ENCODE measurements at places on chromosomes 12 and 14.
A peak's percentile ranks its signal among the peaks of the same experiment; 100 is the strongest.

GRCh38 chr12:124454735-124455134 is 112.7 kb downstream of the NCOR2 start:
- no peak for DNase-seq

DNA sequence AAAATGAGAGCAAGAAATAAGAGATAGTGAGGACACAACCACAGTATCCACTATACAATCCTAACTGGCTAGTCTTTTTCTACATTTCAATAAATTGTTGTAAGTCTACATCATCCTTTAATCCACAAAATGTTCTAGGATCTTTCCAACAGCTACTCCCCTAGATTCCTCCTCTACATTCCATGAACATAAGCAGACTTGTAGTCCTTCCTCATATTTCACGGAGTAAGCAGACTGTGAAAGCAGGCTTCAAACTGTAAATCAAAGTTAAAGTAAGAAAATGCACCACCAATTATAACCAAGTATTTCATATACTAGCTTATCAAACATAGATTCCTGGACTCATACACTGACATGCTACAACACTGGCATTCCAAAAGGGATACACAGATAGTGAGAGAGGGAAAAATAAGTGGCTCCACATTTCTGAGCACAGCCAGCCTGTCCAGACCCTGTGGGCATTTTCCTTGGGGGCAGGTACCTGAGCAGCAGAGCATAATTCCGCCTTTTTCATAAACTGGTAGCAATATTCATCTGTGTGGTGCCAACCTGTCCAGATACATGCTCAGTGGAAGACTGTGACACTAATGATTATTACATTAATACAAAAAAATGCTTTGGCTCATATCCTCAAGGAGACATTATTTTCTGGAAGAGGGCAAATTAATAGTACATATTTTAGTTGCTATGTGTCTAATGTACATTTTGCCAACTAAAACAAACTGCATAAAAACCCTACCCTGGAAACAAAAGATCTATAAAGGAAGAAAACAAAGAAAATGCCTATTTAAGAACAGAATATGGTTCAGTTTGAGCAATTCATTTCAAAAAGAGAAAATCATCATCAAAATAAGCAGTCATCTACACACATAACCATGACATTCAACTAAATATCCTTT is 113.3 kb upstream of the FSCB start:
- DNase-seq, result no peak

DNA sequence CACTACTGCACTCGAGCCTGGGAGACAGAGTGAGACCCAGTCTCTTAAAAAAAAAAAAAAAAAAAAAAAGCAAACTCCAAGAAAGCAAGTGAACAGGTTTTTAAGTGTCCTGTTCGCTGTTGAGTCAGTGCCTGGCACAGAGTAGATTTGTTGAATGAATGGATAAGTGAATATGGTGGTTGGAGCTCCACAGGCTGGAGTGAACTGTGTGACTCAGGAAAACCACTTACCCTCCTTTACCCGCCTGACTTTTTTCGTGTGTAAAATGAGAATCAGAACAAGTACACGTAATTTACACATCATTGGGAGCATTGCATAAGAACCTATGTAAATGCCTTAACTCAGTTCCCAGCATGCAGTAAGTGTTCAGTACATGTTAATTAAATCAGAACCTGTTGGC is 24.0 kb upstream of the ESRRB start:
- DNase-seq, result no peak

DNA sequence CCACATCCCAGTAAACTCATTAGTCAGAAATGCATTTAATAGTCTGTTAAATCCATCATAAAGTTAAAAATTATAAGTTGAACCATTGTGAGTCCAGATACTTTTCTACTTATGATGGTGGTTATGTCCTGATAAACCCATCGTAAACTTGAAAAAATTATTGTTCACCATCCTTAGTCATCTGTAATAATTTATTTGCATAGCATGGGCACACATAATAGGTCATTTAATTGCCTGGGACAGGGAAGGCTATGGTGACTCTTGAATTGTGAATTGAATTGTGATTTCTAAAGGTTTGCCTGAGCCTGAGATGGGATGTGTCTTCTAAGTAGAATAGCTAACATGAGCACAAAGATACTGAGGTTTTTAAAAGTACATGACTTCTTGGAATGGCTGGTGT is 21.5 kb downstream of the ZDHHC17 start:
- no peak for DNase-seq

- no peak for DNase-seq
Measured at GRCh38 chr12:26374934-26375680, 179.7 kb downstream of the SSPN start.

DNA sequence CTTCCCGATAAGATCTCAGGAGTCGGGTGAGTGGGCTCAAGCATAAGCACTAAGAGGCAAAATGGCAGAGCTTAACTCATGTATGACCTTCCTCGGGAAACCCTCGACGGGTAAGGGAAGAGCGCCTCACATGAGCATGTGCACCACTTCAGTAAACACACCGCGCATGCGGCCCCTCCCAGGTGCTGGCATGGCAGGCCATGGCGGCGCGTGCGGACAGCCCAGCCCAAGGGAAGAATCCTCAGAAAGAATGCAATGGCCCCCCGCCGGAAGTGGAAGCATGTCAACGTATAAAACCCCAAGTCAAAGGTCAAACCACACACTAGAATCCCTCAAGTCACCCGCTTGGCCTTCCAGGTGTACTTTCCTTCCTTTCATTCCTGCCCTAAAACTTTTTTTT is 6.6 kb upstream of the TNFAIP2 start:
- DNase-seq, result no peak

GRCh38 chr12:106584104-106585064 is 1.6 kb downstream of the RFX4 start:
- DNase-seq, result no peak

GRCh38 chr12:6375269-6376078 is at the start of gene SCNN1A:
TSS of gene SCNN1A (minus strand) at chr12:6375563. CDS start at chr12:6374783, 780 bp downstream.
- no peak for DNase-seq

GRCh38 chr12:30045171-30045570 is 261.4 kb upstream of the TMTC1 start:
- DNase-seq, result no peak

GRCh38 chr14:49778421-49778820 is 10.5 kb downstream of the KLHDC2 start:
- DNase-seq, result no peak

- DNase-seq, result no peak
Measured at GRCh38 chr14:74618078-74618952, 6.3 kb upstream of the LTBP2 start.

GRCh38 chr12:105622846-105623736 is 292.6 kb downstream of the C12orf75 start:
- no peak for DNase-seq

DNA sequence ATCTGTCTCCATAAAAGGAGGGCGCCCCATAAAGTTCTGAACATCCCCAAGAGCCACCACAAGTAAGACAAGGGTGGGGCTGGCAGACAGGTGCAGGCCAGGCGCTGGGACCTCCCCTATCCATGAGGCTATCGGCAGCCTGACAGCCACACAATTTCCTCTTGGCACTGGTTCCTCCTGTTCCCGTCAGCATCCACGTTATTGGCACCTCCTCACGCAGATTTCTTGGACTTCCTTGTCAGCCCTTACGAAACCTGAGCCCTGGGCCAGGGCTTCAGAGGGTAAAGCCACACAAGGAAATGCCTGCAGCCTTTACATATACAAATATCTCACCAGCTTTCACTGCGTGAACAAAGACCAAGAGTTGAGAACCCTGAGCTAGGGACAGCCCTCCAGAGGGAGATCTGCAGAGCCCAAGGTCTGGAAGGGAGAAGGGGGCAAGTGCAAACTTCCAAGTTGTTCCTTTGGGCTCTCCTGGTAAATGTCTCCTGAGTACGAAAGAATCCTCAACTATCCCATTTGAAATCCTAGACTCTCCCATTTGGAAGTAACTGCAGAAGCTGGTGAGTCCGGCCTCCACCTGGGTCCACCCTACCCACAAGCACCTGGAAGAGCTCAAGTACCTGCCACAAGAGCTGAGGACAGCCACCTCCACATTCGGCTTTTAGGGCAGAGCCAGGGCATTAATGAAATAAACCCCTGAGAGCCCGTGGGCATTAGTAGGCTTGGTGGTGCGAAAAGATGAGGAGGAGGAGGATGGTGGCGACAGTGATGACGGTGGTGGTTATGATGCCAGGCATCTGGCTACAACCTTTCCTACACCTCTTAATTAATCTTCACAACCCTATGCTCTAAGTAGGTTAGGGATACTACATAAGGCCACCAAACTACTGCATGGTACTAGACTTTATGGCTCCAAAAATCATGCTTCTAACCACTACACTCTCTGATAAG is 5.5 kb upstream of the TC2N start:
- DNase-seq, result no peak

DNA sequence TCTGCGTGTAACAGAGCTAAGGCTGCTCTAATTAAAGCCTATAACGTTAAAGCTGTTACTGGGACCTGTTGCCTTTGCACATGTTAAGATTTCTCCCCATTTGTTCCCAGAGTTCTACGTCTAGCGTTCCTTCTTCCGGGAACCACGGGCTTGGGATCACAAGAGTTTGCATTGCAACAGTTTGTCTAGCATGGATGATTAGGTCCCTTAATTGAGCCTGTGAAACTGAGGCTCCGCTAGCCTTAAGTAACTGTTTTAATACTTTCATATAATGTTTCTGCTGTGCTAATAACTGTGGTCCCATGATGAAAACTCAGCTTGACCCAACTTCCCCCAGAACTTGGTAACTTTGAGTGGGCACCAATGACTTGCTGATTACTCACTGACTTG is 16.7 kb upstream of the LYZ start:
- DNase-seq, result no peak

- no peak for DNase-seq
Measured at GRCh38 chr12:108361606-108362005, 22.5 kb upstream of the CMKLR1 start.

DNA sequence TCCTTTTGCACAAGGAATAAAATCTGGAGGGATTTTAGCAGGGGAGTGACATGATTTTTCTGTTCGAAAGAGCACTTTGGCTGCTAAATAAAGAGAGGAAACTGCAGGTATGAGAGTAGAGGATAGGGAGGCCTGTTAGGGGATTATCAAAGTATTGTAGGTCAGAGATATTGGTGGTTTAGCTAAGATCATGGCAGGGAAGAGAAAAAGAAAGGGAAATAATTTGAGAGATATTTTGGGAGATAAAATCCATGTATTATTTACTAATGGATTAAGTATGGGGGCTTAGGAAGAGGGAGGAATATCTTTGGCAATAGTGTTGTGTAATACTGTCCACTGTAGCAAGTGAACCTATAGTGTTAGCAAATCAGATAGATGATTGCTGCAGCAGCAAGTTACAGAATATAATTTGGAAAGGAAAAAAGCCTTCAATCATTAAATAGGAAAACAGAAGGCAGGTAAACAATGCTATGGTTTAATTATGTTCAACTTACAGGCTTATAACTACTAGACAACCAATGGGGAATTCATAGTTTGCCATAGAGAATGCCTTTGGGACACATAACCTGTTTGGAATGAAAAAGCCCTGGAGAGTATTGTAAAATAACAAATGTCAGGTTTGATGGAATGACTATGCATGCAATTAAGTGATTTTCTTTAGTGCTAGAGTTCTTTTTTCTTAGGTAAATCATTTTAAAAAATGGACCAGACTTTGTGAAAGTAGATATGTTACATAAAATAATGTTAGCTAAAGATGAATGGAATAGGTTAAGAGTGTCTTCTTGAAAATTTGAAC is 50.5 kb downstream of the ADIPOR2 start:
- DNase-seq, result no peak

- DNase-seq, result no peak
Measured at GRCh38 chr14:93304771-93305170, 28.1 kb downstream of the BTBD7 start.

GRCh38 chr14:31934767-31935266 is 142.3 kb upstream of the ARHGAP5 start:
- DNase-seq, result no peak

- no peak for DNase-seq
Measured at GRCh38 chr12:40216516-40217288, 8.1 kb upstream of the LRRK2 start.

- DNase-seq, result no peak
Measured at GRCh38 chr12:15897433-15897832, 13.7 kb upstream of the DERA start.

GRCh38 chr14:87497301-87497700 is 495.7 kb downstream of the GALC start:
- no peak for DNase-seq

GRCh38 chr14:35416108-35416750 is 11.7 kb upstream of the NFKBIA start:
- DNase-seq, result peak; percentile 50

GRCh38 chr12:105523164-105524057 is 192.9 kb downstream of the C12orf75 start:
- DNase-seq, result no peak

- DNase-seq, result no peak
Measured at GRCh38 chr14:103734081-103734888, 18.7 kb downstream of the ZFYVE21 start.

DNA sequence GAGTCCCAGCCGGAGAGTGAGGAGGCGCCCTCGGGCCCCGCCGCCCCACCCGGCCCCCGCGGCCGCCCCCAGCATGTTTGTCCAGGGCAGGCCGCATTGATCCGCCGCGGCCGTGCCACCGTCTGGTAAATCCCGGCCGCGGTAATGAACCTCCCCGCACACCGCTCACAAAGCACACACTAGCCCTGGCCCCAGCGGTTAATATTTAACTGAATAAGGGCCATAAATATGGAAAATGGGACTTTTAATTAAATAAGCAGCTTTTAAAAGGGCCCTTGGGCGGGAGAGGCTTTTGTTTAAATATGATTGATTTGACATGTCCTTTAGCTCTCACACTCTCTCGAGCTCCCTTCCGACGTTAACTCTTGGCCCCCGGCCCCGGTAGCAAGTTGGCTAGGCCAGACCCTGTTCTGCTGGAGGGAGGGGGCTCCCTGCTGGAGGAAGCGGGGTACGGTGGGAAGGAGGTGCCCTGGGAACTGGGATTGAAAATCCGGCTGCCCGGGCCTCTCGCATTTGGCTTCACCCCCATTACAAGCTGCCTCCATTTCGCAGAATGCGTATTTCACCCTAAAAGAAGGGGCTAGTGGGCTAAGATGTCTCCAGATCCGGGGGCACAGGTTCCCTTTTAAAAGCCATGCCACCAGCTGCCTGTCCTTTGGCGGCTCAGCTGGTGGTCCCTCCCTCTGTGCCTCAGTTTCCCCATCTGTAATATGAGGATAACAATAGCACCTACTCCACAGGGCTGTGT is 199.8 kb downstream of the RBM19 start:
- no peak for DNase-seq

GRCh38 chr12:46458500-46459102 is 86.0 kb upstream of the SLC38A2 start:
- no peak for DNase-seq

DNA sequence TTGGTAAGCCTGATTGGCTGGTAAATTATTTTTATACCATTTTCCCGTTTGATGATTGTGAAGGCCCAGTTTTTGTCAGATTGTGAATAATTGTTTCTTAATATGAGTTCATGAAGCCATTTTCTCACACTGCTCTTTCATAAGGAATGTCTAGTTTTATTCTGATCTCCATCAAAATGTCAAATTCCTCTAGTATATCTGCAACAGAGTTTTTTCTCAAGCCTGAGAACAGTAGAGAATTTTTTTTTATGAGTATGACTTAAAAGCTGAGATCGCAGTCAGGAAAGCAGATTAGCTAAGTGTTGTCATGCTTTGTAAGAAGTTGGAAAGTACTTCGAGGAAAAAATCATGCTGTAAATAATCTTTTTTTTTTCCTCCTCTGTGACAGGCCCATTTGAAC is 484.9 kb upstream of the ATP2B1 start:
- DNase-seq, result no peak

- no peak for DNase-seq
Measured at GRCh38 chr12:114726092-114726710, 42.2 kb upstream of the TBX3 start.

- no peak for DNase-seq
Measured at GRCh38 chr12:29216266-29216665, 67.2 kb downstream of the FAR2 start.

GRCh38 chr14:50978888-50979287 is 34.6 kb upstream of the PYGL start:
- DNase-seq, result no peak

Measured in GM13976 (cell line).